Sciatic nerve (tissue), 2 donors: ENCODE measurements at places on chromosomes 11 and 22. TPM values are rescaled to one million over a fixed set of nuclear protein-coding genes. Genes with fewer than 3 reads are reported as not detected.

- DNase-seq: no peak
Observed at GRCh38 chr11:122339436-122340060, 223.5 kb upstream of the BLID start.

DNA sequence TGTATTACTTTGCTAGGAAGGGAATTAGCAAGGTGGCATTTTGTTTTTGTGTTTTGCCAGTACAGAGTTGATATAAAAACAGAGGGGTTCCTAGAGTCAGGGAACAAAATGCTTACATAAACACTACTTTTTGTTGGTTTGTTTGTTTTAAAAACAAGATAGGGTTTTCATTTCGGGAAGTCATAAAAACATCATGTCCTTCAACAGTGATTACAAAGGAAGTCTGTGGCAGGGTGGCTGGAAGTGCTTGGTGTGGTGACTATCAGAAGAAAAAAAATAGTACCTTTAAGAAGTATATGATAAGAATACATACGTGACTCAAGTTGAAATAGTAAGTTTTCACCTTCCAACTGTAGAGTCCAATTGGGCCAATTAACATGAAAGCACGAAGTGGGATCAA is 1.2 kb upstream of the IL18 start:
- no peak for DNase-seq

GRCh38 chr22:37547251-37547741 is 13.0 kb upstream of the CDC42EP1 start:
- no peak for DNase-seq

GRCh38 chr22:48890693-48891554 is 936.7 kb downstream of the BRD1 start:
- DNase-seq: no peak

GRCh38 chr22:44759430-44760310 is 7.3 kb downstream of the ARHGAP8 start:
- no peak for DNase-seq

DNA sequence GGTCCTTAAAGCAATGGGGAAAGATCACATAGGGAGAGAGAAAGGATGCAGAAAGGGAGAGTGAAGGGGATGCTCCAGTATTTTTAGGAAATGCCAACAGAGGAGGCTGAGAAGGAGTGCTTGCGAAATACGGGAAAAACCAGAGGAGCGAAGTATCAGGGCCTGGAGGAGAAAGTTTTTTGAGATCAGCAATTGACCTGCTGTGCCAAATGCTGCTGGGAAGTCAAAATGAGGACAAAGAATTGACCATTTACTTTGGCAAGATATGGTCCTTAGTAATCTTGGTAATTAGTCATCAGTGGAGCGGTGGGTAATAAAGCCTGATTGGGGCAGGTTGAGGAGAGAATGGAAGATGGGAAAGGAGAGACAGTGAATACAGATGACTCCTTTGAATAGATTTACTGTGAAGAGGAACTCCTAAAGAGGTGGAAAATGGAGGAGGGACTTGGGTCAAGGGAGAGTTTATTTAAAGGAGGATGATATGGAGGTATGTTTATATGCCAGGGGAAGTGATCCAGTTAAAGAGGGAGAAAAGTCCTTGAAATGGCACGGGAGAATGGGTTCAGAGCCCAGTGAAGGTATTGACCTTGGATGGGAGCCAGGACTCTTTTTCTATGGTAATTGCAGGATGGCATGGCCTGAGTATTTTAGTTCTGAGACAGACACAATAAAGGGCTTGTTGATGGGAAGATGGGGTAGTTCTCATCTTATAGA is 111.5 kb downstream of the PKNOX2 start:
- no peak for DNase-seq

- DNase-seq: peak; percentile 64
Observed at GRCh38 chr11:78310500-78310909, 107.1 kb downstream of the GAB2 start.

GRCh38 chr11:62280452-62280851 is 10.5 kb downstream of the SCGB2A2 start:
- no peak for DNase-seq

GRCh38 chr11:102214623-102215022 is 102.7 kb upstream of the BIRC3 start:
- DNase-seq: no peak

DNA sequence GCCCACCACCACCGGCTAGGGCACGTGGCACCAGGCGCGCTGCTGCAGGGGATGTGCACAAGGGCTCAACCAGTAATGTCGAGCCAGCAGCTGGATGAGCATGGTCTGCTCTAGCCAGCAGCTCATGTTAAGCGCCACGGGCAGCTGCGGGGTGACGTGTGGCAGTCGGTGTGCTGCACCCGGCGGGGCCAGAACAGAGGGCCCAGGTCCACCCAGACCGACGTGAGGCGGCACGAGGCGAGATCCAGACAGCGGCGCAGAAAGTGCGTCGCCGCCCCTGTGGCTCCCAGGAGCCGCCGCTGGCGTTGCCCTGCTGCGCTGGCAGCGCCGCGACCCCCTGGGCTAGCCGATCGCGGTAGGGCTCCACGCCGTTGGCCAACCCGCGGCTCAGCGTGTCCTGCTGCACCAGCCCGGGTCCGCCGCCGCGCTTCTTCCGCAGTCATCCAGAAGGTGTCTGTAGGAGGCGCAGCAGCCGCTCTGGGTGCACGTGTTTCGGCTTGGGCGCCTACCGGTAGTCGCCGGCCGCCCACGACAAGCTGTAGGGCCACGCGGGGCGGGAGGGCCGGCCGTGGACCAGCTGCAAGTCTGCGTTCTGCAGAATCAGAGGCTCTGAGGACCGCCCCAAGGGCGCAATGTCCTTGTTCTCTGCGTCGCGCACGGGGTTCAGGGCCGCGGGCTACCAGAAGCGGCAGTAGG is 4.6 kb upstream of the GALR3 start:
- peak; percentile 76 for DNase-seq

GRCh38 chr11:98659431-98659830 is 361.3 kb upstream of the CNTN5 start:
- no peak for DNase-seq

GRCh38 chr11:123301013-123301591 is 106.1 kb upstream of the CLMP start:
- DNase-seq: no peak

GRCh38 chr11:134369656-134370525 is 38.1 kb downstream of the GLB1L2 start:
- DNase-seq: no peak

DNA sequence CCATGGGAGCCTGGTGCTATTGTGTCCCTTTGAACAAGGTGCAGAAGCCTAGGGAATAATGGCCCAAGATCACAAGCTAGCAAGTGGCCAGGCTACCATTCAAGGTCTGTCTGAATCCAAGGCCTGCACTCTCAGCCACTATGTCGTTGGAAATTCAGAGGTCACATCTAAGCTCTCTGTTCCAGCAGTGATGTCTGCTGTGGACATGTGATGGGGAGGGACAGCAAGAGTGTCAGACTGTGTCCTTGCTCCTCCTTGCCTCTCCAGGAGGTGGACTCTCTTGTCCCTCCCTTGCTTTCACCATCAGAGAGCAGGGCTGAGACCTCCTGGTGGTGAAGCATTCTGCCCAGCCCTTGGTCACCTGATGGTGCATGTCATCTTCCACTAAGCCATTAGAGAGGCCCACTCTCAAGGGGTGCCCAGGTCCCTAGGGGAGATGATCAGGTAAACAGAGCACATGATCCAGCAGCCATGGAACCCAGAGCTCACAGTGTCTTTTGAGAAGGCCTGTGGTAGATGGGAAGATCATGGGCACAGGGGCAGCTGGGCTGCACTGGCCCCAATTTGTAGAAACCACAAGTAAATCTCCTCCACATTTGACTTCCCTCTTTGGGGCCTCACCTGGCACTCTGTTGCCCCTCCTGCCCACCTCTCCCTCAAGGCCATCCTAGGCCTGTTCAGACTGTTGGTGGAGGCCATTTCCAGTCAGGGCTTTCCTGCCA is 37.1 kb upstream of the SUSD2 start:
- DNase-seq: no peak

DNA sequence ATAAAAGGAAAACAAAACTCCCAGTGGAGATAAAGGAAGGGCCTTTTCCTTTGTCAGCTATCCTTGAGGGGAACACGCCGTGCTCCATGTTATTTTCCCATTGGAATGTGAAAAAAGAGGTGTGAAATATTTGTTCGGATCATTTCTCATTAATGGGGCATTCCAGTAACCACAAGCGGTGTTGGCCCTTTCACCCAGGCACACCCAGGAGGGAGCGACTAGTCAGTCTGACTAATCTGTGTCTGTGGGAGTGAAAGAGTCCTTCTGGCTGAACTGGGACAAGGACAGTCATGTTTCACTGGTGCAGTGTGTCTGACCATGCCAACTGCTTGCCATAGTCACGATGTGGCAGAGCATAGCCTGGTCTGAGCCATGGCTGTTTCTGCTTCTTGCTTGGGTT is 13.0 kb upstream of the MYEOV start:
- no peak for DNase-seq

DNA sequence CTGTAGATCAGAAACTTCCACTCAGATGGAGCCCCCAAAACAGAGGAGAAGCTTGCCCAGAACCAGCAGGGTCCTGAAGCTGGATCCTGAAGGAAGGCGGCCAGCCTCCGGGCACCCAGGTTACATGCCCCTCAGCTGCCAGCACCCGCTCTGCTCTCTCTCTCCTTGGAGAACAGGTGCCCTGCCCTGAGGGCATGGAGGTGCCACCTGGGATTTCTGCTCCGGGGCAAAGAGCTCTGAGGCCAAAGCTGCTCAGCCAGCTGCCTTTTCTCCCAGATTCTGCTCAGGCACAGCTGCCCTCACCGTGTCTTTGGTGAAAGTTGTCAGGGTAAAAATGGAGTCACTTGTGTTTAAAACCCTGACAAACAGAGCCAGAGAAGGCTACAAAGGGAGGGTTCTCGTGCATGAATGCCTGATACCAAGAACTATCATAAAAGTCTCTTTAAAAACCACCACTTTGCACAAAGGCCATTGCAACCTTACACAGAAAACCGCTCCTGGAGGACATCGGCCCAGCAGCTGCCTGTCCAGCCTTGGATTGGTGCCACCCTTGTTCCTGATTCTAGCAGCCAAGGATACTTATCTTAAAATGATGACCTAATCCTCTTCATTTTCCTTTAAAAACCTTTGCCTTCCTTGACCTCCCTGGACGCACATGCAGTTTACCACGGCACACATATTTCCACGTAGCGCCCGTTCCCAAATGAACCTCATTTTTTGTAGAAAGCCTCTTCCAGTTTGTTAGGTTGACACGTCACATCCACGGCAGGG is 140.0 kb downstream of the CACNA1I start:
- no peak for DNase-seq

DNA sequence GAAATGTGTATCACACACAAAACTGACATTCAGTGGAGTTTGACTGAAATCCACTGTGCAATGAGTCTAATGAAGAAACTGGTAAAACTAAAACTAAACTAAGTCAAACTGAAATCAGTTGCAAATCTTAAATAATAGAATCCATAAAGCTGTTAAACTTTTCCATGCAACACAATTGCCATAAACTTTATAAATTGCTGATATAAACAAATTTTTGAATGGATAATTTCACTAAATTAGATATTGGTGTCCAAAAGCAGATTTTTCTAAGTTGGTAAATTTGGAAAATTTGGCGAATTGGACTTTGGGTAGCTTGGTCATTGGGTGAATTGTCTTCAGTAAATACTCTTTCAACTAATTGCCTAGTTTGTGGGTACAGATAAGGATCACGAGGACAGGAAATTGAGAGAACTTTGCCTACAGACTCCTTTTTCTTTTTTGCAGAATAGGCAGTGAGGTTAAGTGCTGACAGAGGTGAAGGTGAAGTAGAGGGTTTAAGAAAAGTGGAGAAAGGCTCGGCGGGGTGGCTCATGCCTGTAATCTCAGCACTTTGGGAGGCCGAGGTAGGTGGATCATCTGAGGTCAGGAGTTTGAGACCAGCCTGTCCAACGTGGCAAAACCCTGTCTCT is 12.8 kb downstream of the MRPL17 start:
- no peak for DNase-seq

GRCh38 chr11:107177106-107177477 is 158.8 kb upstream of the GUCY1A2 start:
- no peak for DNase-seq

DNA sequence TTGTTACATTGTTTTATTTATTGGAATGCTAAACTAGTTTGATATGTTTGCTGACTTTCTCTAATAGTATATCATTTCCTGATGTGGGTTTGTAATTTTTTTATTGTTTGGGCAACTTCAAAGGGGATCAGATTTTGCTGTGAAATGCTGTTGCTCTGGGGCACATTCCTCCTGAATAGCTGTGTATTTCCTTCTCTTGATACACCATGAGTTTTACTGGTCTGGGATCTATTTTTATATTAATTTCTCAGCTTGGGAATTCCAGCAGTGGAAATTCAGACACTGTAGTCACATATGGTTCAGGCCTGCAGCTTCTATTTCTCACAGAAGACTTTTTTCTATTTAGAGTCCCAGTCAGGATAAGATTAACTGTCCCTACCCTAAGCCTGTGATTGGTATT is 58.9 kb downstream of the RPUSD4 start:
- DNase-seq: no peak

DNA sequence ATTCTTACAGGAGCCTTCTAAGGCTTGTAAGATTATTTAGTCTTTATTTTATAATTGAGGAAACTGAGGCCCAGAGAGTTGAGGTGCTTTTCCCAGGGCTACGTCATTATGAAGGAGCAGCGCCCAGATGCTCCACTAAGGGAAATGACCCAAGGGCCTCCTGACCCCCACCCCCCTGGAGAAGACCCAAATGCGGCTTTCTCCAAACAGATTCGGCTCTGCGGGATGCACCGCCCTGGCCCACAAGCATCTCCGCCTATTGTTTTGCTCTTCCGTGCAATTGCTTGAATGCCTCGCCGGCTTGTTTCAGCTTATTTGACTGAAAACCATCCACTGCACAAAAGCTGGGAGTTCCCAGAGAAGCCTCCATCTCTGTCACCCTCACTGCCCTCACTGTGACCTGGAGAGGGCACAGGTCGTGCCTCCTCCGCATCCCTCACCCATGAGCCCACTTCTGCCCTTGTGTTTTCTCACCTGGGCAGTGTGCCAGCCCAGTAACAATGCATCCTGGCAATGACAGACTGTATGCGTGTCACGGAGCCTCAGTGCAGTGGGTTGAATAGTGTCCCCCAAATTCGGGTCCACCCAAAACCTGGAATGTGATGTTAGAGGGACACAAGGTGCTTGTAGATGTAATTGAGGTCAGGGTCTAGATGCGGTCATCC is 790.2 kb downstream of the TBC1D22A start:
- DNase-seq: no peak

GRCh38 chr11:72971192-72971967 is 157.2 kb downstream of the ATG16L2 start:
- no peak for DNase-seq

- no peak for DNase-seq
Observed at GRCh38 chr22:47807506-47807905, 1045.1 kb downstream of the TBC1D22A start.

- DNase-seq: no peak
Observed at GRCh38 chr11:15627560-15627959, 512.8 kb downstream of the INSC start.

- DNase-seq: no peak
Observed at GRCh38 chr11:128841461-128842072, 25.5 kb downstream of the KCNJ1 start.

The OR51B2 gene
- total RNA-seq: 0.40 TPM

The TTLL1 gene
- 9.1 TPM for total RNA-seq

The TXNRD2 gene
- 33.9 TPM for total RNA-seq

The DDX25 gene
- total RNA-seq: 2.2 TPM

The CASP4 gene
- total RNA-seq: 68.1 TPM

The PRG3 gene
- not detected for total RNA-seq

The NADSYN1 gene
- 85.2 TPM for total RNA-seq

The SCGB1A1 gene
- total RNA-seq: 3.5 TPM

The OR4C11 gene
- not detected for total RNA-seq

The C11orf52 gene
- total RNA-seq: not detected

The OR2D2 gene
- not detected for total RNA-seq

The CALCA gene
- 0.67 TPM for total RNA-seq

The ALDH3B1 gene
- total RNA-seq: 46.7 TPM

The SEC14L6 gene
- 4.3 TPM for total RNA-seq

The PGM2L1 gene
- total RNA-seq: 4.6 TPM
